ENCODE measurements at places on chromosomes 7 and 10.
A peak's percentile ranks its signal among the peaks of the same experiment; 100 is the strongest.

- no peaks in the 10 kb centered on the region for H3K27me3 ChIP-seq
- no peaks in the 10 kb centered on the region for H3K36me3 ChIP-seq
- H3K4me3 ChIP-seq = no peak overlapping the region
- H3K4me1 ChIP-seq = no peaks in the 10 kb centered on the region
- no peak for DNase-seq
Measured at GRCh38 chr7:148121401-148121800, 469.2 kb upstream of the C7orf33 start.

- H3K4me3 ChIP-seq = no peak overlapping the region
- H3K27me3 ChIP-seq = no peaks in the 10 kb centered on the region
Measured at GRCh38 chr10:96740579-96741281, 20.4 kb upstream of the PIK3AP1 start.

DNA sequence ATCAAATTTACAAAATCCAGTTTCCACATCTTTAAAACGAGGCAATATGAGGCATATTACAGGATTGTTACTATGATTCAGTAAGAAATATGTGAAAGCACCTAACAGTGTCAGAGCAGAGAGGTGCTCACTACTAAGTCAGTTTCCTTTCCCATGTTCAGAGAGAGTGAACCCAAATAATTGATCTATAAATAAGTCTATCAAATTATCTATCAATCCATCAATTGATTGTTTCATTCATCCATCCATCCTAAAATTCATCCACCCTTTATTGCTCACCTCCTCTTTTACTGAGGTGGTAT is 340.8 kb downstream of the SUGCT start:
- no peaks in the 10 kb centered on the region for H3K36me3 ChIP-seq
- no peaks in the 10 kb centered on the region for H3K27me3 ChIP-seq
- no peak overlapping the region for H3K27ac ChIP-seq
- H3K4me3 ChIP-seq = no peak overlapping the region
- DNase-seq = no peak

DNA sequence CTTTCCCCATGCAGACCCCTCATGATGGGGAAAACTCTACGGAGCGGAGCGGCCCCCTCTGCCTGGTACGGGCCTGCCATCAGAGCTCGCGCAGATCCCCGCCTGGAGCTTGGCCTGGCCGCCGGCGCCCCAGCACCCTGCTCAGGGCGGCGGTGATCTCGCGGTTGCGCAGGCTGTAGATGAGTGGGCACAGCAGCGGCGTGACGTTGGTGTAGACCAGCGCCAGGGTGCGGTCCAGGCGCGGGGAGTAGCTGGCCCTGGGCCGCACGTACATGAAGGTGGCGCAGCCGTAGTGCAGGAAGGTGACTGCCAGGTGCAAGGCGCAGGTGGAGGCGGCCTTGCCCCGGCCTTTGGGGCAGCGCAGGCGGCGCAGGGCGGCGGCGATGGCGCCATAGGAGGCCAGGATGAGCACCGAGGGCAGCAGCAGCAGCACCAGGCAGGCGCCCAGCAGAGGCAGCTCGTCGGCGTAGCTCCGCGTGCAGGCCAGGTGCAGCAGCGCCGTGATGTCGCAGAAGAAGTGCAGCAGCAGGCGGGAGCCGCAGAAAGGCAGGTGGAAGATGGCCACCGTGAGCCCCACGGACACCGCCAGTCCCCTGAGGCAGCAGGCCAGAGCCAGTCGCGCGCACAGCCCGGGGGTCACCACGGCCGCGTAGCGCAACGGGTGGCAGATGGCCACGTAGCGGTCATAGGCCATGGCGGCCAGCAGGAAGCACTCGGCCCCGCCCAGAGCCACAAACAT is 33.4 kb downstream of the TAS2R41 start:
- no peak overlapping the region for H3K27ac ChIP-seq
- no peaks in the 10 kb centered on the region for H3K4me1 ChIP-seq
- no peak for DNase-seq
- H3K36me3 ChIP-seq = no peaks in the 10 kb centered on the region
- H3K27me3 ChIP-seq = no peaks in the 10 kb centered on the region

DNA sequence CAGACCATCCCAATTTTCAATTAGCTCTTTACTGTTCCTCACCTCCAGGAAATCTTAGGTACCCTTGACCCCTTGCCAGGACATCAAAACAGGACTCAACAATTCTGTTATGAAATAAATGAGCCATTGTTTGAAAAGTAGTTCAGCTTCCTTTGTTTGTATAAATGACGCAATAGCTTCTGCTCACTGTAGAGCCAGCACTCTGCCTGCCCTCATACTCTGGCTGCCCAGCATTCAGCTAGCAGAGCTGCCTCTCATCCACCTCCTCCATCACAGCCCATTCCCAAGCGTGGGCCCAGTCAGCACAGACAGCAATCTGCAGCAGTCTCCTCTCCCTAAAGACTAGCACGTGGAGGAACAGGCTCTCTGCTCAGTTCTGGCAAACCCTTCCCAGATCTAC is 478.6 kb downstream of the GRID1 start:
- no peak for DNase-seq
- no peaks in the 10 kb centered on the region for H3K36me3 ChIP-seq
- H3K4me3 ChIP-seq = no peak overlapping the region
- H3K27ac ChIP-seq = no peak overlapping the region

GRCh38 chr10:114045136-114046086 is 1.7 kb downstream of the ADRB1 start:
- no peak overlapping the region for H3K27ac ChIP-seq
- DNase-seq = no peak
- H3K36me3 ChIP-seq = no peaks in the 10 kb centered on the region

- no peak overlapping the region for H3K4me3 ChIP-seq
- no peak for DNase-seq
- H3K36me3 ChIP-seq = no peaks in the 10 kb centered on the region
- no peak overlapping the region for H3K27ac ChIP-seq
- no peaks in the 10 kb centered on the region for H3K4me1 ChIP-seq
Measured at GRCh38 chr7:48360574-48360973, 189.3 kb downstream of the ABCA13 start.

DNA sequence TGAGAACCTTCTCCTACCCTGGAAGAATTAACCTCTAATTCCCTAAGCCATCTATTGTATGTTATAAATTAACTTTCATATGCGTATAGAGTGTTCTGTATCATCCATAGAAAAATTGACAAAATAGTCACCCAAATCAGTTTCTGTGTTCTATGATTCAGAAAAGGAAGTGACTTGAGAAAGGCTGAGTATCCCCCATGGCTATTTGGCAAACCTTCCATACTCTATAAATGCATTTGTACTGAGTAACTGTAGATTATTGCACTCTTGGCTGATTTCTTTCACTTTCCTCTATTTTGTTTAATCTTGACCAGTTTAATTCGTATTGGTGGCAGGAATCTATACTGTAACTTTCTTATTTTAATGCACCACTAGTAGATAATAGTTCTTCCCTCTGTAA is 182.2 kb downstream of the HTR7 start:
- H3K27ac ChIP-seq = no peak overlapping the region
- H3K27me3 ChIP-seq = no peaks in the 10 kb centered on the region
- no peak for DNase-seq

- no peaks in the 10 kb centered on the region for H3K27me3 ChIP-seq
- no peak for DNase-seq
- no peaks in the 10 kb centered on the region for H3K36me3 ChIP-seq
- no peak overlapping the region for H3K4me3 ChIP-seq
Measured at GRCh38 chr7:1873857-1874589, 203.9 kb downstream of the ELFN1 start.

- no peak overlapping the region for H3K4me3 ChIP-seq
- H3K36me3 ChIP-seq = no peaks in the 10 kb centered on the region
- H3K4me1 ChIP-seq = no peaks in the 10 kb centered on the region
Measured at GRCh38 chr7:5455581-5456219, 32.1 kb upstream of the TNRC18 start.

DNA sequence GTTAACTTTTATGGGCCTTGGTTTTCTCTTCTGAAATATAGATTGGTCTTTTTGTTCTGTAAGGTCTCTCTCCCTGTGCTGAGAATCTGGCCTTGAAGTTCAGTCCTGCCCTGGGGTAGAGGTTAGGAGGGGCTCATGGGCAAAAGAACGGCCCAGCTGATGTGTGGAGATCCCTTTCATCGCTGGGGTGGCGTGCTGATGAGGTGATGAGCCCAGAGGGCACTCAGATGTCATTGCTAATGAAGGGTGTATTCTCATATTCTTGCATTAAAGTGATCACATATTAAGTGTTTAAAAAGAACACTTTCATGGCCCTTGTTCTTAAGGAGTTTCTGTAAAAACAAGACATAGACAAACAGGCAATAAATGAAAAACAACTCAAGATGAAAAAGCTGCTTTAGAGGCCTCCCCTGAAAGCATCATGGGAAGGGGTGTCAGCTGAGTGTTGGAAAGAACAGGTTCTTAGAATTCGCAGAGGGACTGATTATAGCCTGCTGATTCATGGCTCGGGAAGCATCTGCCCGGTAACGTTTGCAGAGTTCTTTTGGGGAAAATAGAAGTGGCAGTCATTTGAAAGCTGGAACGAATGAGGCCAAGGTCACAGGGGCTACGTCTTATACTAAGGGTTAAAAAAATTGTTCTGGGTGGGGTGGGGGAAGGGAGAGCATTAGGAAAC is 72.5 kb upstream of the GPR158 start:
- H3K36me3 ChIP-seq = no peaks in the 10 kb centered on the region
- no peak overlapping the region for H3K4me3 ChIP-seq
- no peaks in the 10 kb centered on the region for H3K27me3 ChIP-seq
- DNase-seq = no peak
- H3K27ac ChIP-seq = no peak overlapping the region

GRCh38 chr10:89257581-89257980 is 6.0 kb upstream of the LIPA start:
- H3K27me3 ChIP-seq = no peaks in the 10 kb centered on the region
- H3K36me3 ChIP-seq = no peaks in the 10 kb centered on the region
- H3K27ac ChIP-seq = no peak overlapping the region
- no peak overlapping the region for H3K4me3 ChIP-seq
- no peaks in the 10 kb centered on the region for H3K4me1 ChIP-seq
- DNase-seq = no peak

GRCh38 chr10:74114041-74114448 is 36.6 kb downstream of the AP3M1 start:
- no peak overlapping the region for H3K4me3 ChIP-seq
- peak overlapping the region; percentile 65 for H3K27ac ChIP-seq
- peaks cover 8% of the 10 kb centered on the region for H3K4me1 ChIP-seq
- DNase-seq = no peak

- H3K36me3 ChIP-seq = no peaks in the 10 kb centered on the region
- no peak for DNase-seq
- peak overlapping the region; percentile 78 for H3K4me3 ChIP-seq
- H3K4me1 ChIP-seq = peaks cover 9% of the 10 kb centered on the region
- H3K27me3 ChIP-seq = no peaks in the 10 kb centered on the region
- peak overlapping the region; percentile 78 for H3K27ac ChIP-seq
Measured at GRCh38 chr7:3301449-3301731, 338 bp downstream of the SDK1 start.

GRCh38 chr7:44476313-44476712 is 14.1 kb downstream of the NUDCD3 start:
- peaks cover 41% of the 10 kb centered on the region for H3K36me3 ChIP-seq
- no peak for DNase-seq
- peaks cover 13% of the 10 kb centered on the region for H3K4me1 ChIP-seq
- H3K27ac ChIP-seq = no peak overlapping the region

GRCh38 chr7:1868516-1869165 is 198.6 kb downstream of the ELFN1 start:
- DNase-seq = no peak
- H3K4me3 ChIP-seq = no peak overlapping the region
- no peaks in the 10 kb centered on the region for H3K36me3 ChIP-seq
- H3K27ac ChIP-seq = no peak overlapping the region
- no peaks in the 10 kb centered on the region for H3K27me3 ChIP-seq

GRCh38 chr10:71620642-71621041 is 98.9 kb downstream of the C10orf105 start:
- H3K27ac ChIP-seq = peak overlapping the region; percentile 23
- peaks cover 22% of the 10 kb centered on the region for H3K4me1 ChIP-seq
- no peaks in the 10 kb centered on the region for H3K27me3 ChIP-seq

GRCh38 chr10:47286591-47287315 is 13.2 kb upstream of the GDF10 start:
- peak; percentile 21 for DNase-seq
- no peak overlapping the region for H3K4me3 ChIP-seq
- H3K4me1 ChIP-seq = peaks cover 8% of the 10 kb centered on the region
- H3K36me3 ChIP-seq = no peaks in the 10 kb centered on the region

DNA sequence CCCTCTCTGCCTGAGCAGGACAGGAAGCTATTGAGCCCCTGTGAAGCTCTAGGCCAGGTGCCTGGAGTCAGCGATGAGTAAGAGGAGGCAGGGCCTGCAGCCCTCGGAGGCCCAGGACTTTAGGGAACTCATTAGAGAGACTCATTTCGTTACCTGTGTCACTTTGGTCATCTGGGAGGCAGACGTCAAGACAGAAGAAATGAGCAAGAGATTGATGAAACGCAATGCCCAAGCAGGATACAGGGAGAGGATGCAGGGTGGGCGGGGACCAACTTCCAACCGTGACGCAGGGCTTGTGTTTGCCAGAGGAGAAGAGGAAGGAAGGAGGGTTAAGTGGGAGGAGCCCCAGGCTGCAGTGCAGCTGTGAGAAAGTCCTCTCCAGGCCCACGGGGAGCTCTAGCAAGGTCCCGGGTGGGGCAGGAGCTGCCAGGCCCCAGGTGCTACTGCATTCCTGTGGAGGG is 26.4 kb upstream of the GNA12 start:
- no peak overlapping the region for H3K4me3 ChIP-seq
- H3K27ac ChIP-seq = no peak overlapping the region
- peak; percentile 81 for DNase-seq
- no peaks in the 10 kb centered on the region for H3K36me3 ChIP-seq
- H3K27me3 ChIP-seq = no peaks in the 10 kb centered on the region

GRCh38 chr7:22671177-22671879 is 55.7 kb upstream of the IL6 start:
- no peaks in the 10 kb centered on the region for H3K27me3 ChIP-seq
- H3K27ac ChIP-seq = no peak overlapping the region
- no peaks in the 10 kb centered on the region for H3K4me1 ChIP-seq
- H3K4me3 ChIP-seq = no peak overlapping the region

- H3K36me3 ChIP-seq = no peaks in the 10 kb centered on the region
- H3K27me3 ChIP-seq = no peaks in the 10 kb centered on the region
- no peak overlapping the region for H3K4me3 ChIP-seq
- H3K4me1 ChIP-seq = no peaks in the 10 kb centered on the region
Measured at GRCh38 chr7:42720012-42720411, 191.9 kb downstream of the C7orf25 start.

DNA sequence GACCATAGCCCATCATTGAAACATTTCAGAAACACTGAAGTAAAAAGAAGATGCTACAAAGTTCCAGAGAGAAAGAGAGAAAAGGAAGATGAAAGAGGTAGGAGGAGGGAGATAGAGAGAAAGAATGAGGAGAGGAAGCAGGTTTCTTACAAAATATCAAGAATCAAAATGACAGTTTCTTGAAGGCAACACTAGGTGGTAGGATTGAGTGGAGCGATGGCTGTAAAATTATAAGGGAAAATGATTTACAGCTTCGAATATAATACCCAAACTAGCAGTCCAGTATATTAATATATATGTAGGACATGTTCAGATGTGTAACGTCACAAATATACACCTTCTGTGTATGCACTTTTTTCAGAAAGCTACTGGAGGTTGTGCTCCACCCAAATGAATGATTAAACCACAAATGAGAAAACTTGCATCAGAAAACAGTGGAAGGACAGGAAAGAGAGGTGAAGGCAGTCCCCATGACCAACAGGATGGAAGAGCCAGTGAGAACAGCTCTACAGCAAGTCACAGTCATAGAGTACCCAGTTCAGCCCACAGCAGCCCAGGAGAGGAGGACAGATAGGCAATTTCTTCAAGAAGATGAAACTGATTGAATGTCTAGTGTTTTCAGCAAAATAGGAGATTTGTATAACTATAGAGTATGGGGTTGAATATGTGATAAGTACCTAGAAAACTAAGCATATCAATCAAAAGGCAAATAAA is 151.5 kb upstream of the TARP start:
- DNase-seq = no peak
- no peaks in the 10 kb centered on the region for H3K4me1 ChIP-seq
- no peaks in the 10 kb centered on the region for H3K36me3 ChIP-seq
- H3K27ac ChIP-seq = no peak overlapping the region
- H3K27me3 ChIP-seq = no peaks in the 10 kb centered on the region
- H3K4me3 ChIP-seq = no peak overlapping the region

All from ascending aorta (tissue), 2 donors.